ENCODE measurements at places on chromosomes 2 and 18.

DNA sequence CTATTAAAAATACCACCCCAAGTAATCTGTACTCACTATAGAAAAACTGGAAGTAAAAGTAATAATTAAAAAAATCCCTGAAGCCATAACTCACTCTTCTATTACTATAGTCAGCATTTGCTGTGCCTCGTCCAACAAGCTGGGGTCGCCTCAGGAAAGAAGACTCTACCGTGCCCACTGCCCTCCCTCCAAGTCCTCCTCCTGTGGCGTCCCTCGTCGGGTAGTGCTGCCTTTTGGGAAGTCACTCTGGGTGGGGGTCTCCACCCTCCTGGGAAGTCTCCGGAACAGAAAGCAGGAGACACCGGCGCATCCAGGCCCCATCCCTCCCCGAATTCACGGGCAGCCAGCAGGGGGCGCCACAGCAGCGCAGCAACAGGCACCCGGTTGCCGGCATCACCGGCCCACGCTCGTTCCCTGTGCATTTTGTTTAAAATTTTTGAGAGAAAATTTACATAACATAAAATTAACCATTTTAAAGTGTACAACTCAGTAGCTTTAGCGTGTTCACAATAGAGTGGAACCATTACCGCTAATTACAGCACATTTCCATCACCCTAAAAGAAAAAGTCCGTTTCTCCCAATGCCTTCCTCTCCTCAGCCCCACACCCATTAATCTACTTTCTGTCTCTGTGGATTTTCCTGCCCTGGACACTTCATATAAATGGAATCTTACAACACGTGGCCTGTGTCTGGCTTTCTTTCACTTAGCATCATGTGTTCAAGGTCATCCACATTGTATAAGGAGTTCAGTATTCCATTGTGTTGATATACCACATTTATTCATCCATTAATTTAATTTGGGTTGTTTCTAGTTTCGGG lies 62.2 kb downstream of the ADNP2 start:
- DNase-seq, result no peak

DNA sequence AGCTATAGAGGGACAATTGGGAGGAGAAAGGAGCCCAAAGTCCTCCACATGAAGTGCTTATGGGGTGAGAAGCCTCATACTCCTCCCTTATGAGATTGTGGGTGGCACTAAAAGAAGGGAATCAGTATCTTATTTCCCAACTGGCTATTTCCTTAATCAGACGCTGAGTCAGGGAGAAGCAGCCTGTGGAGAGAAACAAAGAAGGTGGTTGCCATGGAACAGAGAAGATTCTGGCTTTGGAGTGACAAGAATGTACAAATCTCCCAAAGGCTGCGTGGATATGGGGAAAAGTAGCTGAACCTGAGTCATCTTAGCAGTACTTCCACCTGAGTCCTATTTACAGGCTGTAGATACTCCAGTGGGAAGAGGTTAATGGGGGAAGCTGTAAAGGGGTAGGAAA lies 115.8 kb upstream of the CWC22 start:
- no peak for DNase-seq

DNA sequence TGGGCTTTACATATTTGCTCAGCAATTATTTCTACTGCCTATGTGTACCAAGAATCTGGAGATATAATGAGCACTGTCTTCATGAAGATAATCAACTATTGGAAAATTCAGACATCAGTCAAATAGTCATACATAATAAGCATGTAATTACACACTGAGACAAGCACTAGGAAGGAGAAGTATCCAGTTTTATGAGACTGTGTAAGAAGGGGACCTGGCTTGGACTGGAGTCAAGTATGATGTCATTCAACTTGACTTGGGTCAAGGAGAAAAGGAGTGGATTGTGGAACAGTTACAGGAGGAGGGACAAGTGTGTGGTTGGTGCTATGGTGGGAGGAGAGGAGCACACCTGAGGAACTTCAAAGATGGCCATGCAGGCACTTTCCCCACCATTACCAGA lies 419.8 kb upstream of the TRIB2 start:
- DNase-seq, result no peak

GRCh38 chr2:154097833-154098398 lies 226.2 kb downstream of the GALNT13 start:
- DNase-seq, result no peak

GRCh38 chr2:37891846-37892435 lies 33.1 kb upstream of the RMDN2 start:
- no peak for DNase-seq

DNA sequence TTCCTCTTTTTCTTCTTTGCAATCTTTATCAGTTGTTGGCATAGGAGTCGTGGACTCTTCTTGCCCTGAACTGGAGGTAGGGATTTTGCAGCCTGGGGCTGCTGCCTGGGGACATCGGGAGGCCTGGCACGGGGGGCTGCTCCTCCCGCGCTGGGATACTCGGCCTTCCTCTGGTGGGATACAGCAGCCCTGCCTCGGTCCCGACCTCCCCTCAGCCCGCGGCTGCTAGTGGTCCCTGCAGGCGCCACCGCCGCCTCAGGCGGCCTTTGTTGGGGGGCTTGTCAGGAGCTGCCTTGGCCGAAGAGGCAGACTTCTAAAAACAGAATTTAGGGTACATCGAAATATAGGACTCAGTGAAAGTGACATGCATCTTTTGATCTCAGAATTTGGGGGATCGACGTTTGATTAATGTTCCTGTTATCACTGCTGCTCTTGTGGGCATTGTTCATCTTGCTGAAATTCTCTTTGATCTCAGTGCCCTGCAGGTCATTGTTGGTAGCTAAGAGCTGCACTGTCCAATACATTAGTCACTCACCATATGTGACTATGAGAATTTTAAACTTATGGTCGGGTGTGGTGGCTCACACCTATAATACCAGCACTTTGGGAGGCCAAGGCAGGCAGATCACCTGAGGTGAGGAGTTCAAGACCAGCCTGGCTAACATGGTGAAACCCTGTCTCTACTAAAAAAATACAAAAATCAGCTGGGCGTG lies 16.3 kb downstream of the POLR2D start:
- no peak for DNase-seq

GRCh38 chr2:119630121-119630520 lies 48.9 kb upstream of the TMEM177 start:
- DNase-seq, result no peak

DNA sequence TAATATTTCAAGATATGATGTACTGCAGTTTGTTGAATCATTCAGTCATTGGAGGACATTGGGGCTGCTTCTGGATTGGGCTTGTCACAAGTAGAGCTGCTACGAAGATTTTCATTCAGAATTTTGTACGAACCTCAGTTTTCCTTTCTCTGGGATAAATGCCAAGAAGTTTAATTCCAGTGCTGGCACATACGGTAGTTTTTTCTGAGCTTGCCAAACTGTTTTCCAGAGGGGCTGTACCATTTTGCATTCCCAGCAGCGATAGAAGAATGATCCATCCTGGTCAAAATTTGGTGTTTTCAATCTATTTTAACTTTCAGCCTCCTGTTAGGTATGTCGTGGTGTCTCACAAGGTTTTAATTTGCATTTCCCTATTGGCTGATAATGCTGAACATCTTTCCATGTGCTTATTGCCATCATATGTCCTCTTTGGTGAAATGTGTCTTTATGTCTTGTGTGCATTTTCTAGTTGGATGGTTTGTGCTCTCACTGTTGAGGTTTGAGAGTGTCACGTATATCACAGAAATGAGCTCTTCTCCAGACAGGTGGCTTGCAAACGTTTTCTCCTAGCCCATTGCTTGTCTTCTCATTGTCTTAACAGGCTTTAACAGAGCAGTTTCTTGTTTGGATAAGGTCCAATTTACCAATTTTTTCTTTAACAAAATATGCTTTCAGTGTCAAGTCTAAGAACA lies 612.6 kb downstream of the GALR1 start:
- DNase-seq, result no peak

GRCh38 chr2:113977060-113977659 lies 87.3 kb downstream of the ACTR3 start:
- no peak for DNase-seq
